ENCODE measurements at places on chromosomes 7 and 10. TPM values are rescaled to one million over a fixed set of nuclear protein-coding genes. Genes with fewer than 3 reads are reported as not detected.
A peak's percentile ranks its signal among the peaks of the same experiment; 100 is the strongest.

Gene HOXA5
- total RNA-seq = 0.28 TPM

Gene GPR26
- total RNA-seq = not detected

DNA sequence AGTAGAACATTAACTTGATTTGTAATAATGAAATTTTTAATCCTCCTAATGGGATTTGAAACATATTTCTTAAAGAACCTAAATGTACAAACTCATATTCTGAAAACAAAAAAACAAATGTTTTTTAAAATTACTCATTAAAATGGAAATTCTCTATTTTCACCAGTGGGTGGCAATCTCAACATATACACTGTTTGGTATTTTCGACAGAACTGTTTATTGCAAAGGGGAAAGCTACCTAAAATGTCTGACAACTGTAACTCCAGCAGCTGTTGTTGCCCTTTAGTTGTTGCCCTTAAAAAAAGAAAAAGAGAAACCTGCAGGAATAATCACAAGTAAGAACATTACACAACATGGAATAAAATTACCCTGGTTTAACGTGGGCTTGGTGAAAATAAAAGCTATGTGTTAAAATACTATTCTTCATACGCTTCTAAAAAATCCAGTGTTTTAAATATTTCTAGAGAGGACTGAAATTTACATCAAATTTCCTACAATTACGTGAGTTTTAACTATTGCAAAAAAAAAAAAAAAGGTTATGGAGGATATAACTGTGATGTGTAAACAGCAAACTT is 54.5 kb downstream of the COL1A2 start:
- no peak for DNase-seq

- no peak for DNase-seq
Observed at GRCh38 chr10:90889636-90890035, 17.9 kb downstream of the RPP30 start.

- DNase-seq = no peak
Observed at GRCh38 chr7:104845557-104845956, 168.4 kb upstream of the KMT2E start.

- no peak for DNase-seq
Observed at GRCh38 chr7:92072121-92072520, 62.2 kb downstream of the CYP51A1 start.

DNA sequence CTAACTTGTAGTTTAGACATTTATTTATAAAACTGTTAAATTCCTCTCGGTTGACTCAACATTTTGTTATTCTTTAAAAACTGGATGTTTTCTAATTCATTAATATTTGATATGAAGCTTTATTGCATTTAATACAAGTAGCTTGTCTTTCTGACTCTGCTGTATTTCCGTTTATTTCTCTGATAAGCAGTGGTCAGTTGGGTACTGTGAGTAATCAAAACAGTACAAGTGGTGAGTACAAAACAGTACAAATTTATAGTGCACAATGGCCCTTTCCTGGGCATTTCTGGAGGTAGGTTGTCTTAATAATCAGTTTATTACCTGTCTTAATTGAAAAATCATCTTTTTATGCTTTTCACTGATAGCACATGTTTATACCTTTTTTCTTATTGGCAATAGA is 182.7 kb downstream of the CCSER2 start:
- no peak for DNase-seq

DNA sequence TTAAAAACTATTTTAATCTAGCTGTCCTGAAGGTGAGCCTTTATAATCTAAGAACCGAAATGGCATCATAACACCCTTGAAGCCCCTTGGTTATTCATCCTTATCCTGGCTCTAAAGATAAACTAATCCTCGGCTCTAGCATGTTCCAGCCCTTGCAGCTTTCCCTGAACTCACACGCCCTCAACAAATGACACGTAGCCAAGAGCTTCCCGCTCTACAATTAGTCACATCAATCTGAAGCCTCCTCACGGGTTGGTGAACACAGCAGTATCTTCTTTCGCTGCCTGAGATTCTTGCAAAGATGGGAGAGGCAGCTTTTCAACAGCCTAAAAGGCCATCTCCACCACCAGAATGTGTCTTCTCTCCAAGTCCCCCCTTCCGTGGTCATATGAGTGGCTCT is 4.1 kb downstream of the FRMD4A start:
- DNase-seq = no peak

- DNase-seq = no peak
Observed at GRCh38 chr7:20200361-20200760, 16.8 kb downstream of the MACC1 start.

- no peak for DNase-seq
Observed at GRCh38 chr7:50803359-50804337, 21.0 kb upstream of the GRB10 start.

- peak; percentile 22 for DNase-seq
Observed at GRCh38 chr7:127396184-127396583, 3.7 kb upstream of the ZNF800 start.

GRCh38 chr10:27426948-27427467 is 77.1 kb upstream of the RAB18 start:
- DNase-seq = no peak

GRCh38 chr10:92238586-92239098 is 52.2 kb downstream of the CPEB3 start:
- no peak for DNase-seq

- DNase-seq = no peak
Observed at GRCh38 chr7:2605608-2606538, 25.9 kb upstream of the TTYH3 start.

- no peak for DNase-seq
Observed at GRCh38 chr7:424961-425793, 94.5 kb downstream of the PDGFA start.

DNA sequence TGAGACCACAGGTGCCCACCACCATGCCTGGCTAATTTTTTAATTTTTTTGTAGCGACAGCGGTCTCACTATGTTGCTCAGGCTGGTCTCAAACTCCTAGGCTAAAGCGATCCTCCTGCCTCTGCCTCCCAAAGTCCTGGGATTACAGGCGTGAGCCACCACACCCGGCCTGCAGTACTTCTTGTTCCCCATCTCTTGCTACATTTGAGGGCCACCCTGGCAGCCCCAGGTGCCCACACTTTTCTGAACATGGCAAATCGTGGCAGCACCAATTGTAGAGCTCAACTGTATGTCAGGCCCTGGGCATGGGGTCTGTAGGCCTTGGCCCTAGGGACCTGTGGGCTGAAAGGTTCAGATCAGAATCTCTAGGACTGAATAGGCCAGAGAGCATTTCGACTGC is 25.1 kb upstream of the LIMK1 start:
- no peak for DNase-seq

DNA sequence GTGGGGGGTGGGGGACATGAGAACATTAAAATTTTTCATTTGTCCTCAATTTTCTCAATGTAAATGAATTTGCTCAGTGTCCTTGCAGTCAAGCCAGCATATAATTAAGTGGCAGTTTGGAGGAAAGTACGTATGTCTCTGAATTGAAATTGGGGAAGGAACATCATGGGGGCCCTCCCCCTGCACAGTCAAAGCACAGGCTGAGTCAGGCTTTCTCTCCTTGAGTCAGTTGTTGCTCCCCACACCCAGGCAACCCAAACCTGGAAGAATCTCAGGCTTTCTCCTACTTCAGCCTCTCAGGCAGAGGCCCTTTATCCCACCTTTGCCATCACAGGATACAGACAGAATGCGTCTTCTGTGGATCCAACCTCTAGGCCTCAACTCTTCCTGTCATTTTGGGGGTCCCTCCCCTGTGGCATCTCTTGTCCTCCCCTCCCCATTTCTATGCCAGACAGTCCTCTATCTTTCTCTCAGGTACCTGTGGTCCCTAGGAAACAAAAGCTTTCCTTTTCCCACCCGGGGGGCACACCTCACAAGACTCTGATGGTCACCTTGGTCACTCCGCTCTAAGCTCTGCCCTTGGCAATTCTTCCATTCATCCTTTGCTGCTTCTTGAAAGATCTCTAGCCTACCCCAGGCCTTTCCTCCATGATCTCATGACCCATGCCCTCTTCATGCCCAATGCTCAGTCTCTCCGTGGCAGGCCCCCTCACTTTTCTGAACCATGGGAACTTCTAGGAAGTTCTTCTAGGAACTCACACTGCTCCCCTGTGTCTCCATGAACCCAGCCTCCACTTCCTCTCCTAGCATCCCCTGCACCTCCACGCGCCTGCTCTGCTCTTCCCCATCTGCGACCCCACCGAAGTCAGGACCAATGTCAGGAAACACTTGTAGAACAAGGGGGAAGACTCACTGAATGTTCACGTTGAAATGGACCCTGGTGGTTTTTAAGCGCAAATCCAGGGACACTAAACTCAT is 40.4 kb downstream of the CREB3L2 start:
- DNase-seq = no peak

GRCh38 chr10:29636178-29636577 is 1.4 kb upstream of the SVIL start:
- DNase-seq = no peak

DNA sequence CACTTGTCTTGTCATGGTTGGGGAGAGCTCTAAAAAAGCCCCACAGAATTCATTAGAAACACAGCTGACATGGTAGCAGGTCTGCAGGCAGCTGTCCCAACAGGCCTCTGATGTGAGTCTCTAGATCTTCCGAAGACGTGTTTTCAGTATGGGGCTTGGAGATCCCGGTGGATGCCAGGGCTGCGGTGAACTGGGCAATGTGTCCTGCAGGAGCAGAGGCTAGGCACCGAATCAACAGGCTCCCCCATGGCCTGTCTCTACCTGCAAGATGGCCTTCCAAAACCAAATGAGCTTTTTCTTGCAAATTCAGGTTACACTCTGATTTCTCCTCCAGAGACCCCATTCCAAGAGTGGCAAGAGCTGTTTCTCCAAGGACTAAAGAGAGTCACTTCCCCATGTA is 2.9 kb downstream of the CPXM2 start:
- DNase-seq = no peak

All from CD8-positive, alpha-beta T cell (primary cell).